Activated CD8-positive, alpha-beta memory T cell treated with anti-CD3 and anti-CD28 coated beads for 1 hour (primary cell): ENCODE measurements at places on chromosomes 1 and 21.

DNA sequence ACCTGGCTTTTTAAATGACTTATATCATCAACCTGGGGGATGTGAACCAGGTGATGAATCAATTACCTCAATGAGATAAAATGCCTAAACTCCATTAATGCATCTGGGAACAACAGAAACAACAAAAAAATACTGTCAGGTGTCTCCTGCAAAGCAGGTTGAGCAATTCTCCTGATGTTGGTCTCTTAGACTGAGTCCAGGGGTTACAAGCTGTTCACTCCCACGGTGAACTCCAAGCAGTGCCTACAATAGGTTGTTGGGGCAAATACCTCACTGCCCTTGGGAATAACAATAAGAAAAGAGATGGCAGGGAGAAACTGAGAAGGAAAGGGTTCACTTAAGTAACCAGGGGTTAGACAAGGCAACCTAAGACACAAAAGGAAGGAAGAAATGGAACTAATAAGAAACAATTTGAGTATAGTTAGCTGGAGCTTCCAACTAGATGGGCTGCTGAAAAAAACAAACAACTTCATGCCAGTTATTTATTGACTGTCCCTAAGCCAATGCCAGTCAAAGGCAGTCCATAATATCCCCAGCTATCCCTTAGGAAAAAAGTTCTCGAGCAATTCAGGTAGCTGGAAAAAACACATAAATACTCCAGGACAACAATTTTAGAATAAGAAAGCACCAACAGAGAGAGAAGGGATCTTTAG lies 97.6 kb upstream of the MAGI3 start:
- DNase-seq = no peak

GRCh38 chr1:53636621-53637171 lies 102.3 kb downstream of the GLIS1 start:
- DNase-seq = no peak

DNA sequence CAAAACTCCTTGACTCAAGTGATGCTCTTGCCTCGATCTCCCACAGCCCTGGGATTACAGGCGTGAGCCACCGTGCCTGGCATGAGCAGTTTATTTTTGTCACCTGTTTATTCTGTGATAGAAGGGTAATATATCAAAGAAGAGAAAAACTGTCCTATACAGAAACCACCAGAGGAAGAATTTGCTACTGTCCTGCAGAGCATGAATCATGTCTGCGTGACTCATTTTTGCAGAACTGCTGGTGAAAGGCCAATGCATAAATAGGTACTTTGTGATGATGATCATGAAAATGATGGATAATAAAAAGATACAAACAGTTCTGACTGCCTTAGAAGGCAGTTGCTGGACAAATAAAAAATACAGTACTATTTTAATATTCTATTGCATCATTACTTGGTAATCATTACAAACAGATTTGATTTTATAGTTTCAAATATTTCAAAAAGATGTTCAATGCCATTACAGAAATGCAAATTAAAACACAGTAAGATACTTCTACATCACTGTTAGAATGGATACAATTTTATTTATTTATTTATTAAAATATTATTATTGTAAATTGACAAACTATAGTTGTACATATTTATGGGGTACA lies 26.5 kb downstream of the RIPPLY3 start:
- DNase-seq = no peak

- DNase-seq = no peak
These were observed 137.4 kb downstream of the C1orf21 start for GRCh38 chr1:184524248-184524647.

DNA sequence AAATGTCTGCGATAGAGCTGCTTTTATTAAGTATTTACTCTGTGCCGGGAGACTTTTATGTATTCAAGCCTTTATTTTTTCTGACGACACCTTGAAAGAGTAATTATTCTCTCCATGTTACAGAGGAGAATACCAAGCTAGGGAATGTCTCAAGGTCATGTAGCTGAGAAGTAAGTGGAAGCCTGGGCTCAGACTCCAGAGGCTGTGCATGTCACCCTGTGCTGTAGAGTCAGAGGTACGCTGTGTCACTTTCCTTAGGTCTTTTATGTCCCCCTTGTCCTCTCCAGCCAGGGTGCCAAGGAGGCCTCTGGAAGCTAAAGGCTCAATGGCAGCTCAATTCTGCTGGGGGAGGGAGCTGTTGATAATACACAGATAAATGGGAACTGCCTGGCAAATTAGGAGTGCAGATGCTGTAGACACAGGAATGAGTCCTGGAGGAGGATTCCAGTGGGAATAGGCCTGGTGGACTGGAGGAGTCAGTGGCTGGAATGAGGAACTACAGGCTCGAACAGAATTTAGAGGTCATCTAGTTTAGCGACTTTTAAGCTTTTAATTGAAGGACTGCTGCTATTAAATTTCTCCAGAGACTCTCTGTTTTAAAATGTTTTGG lies 9.3 kb upstream of the IL19 start:
- DNase-seq = no peak

DNA sequence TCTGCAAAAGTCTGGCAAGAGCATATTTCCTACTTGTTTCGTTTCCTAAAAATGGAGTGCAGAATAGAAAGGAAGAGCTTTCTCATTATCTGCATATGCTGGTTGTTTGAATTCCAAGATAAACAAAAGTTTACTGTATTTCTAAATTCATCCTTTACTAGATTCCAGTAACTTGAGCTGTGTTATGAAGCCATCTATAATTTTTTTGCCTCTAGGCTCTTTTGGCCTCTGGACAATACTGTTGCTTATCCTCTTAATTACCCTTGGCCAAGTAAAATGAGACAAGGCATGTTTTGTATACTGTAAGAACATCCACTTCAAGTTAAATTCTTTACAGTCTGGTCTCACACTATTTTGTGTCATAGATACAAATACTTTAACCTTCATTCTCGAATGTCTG lies 45.6 kb upstream of the HFM1 start:
- DNase-seq = no peak

GRCh38 chr1:51600965-51601364 lies 15.9 kb upstream of the OSBPL9 start:
- DNase-seq = no peak

- no peak for DNase-seq
These were observed 570 bp upstream of the PEX10 start for GRCh38 chr1:2412773-2413494.

GRCh38 chr1:50278410-50278809 lies 144.8 kb downstream of the DMRTA2 start:
- DNase-seq = no peak

GRCh38 chr1:187275985-187276575 lies 447.3 kb downstream of the PLA2G4A start:
- no peak for DNase-seq

- DNase-seq = no peak
These were observed 22.5 kb downstream of the SESN2 start for GRCh38 chr1:28281608-28282425.

GRCh38 chr1:145901312-145902021 lies 8.4 kb downstream of the ITGA10 start:
- no peak for DNase-seq

GRCh38 chr1:94602316-94602715 lies 60.8 kb upstream of the F3 start:
- DNase-seq = no peak
